Astrocyte of the cerebellum (primary cell): ENCODE measurements at places on chromosomes 1 and 21.

GRCh38 chr1:46180082-46180616, 3.9 kb upstream of the P3R3URF start:
- no peak for DNase-seq

DNA sequence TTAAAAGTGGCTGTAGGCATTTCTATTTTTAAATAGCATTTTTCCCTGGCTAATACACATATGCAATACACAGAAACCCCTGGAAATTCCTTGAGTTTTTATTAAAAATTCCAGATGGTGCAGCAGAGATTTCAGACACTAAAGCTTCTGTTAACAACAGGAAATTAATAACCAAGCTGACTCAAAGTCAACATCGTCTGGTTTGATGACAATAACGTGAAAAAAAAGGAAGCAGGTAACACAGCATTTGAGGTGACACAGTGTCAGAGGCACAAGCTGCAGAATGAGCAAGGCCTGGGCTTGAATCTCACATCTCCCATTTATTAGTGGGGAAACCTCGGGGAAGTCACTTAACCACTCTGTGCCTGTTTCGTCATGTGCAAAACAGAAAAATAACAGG, 64.6 kb upstream of the GJB5 start:
- DNase-seq = no peak

DNA sequence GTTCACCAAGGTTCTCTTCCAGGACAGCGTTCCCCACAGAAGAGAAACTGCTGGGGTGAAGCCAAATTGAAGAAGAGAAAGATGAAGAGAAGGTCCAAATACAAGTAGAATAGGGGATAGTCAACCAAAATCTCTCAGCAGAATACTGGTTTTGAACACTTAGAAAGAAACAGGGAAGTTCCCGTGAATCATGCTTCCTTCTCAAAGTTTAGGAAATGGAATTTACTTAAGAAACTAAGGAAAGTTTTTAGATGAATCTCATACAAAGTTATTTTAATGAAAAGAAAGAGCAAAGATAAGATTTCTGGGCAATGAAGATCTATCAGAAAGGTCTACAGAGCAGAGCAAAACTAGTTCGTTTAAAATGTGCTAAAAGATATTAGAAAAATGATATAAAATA, 43.3 kb downstream of the EXO1 start:
- no peak for DNase-seq

GRCh38 chr1:194586302-194586701, 1399.9 kb upstream of the B3GALT2 start:
- DNase-seq = no peak

DNA sequence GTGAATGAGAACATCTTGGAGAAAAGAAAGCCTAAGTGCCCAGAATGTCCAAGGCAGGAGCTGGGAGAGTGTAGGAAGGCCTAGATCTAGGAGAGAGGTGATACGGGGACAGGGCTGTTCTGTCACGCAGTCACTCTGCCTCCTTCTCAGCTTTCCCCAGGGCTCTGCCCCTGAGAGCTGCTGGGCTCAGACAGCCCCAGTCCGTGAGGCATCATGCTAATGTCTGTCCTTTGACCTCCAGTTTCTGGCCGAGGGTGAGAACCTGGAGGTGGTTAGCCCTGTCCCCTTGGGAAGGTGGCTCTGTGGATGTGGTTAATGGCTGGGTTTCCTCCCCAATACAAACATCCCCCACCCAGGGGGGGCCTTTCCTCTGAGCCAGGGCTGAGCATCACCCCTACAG, 63.2 kb downstream of the FAM163A start:
- no peak for DNase-seq
